NT2/D1 (cell line): ENCODE measurements at places on chromosomes 4 and X.

- no peak for DNase-seq
These were observed 15.8 kb upstream of the SLC25A4 start for GRCh38 chr4:185127021-185127925.

DNA sequence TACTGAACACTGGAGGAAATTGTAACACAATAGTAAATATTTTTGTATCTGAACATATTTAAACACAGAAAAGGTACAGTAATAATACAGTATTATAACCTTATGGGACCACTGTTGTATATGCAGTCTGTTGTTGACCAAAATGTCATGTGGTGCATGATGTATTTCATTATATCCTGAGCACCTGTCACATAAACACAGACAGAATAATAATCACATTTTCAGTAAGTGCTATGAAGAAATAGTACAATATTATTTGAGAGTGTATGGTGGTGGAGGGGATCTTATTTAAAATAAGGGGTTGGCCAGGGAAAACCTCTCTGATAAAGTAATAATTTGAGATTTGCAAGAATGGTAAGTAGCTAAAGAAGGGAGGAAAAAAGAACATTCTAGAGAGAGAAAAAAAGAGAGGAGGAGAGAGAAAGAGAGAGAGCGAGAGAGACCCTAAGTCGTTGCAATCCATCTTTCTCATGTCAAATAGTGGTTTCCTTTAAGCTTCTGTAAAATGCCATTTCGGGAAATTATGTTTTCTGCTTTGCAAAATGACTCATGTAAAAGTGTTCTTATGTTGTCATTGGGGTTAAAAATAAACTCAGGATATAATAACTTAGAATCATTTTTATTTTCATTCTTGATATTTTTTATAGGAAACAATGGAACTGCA is 19.3 kb upstream of the CLNK start:
- DNase-seq: no peak

GRCh38 chr4:22932326-22932725 is 239.6 kb downstream of the GBA3 start:
- no peak for DNase-seq

GRCh38 chr4:152029631-152030030 is 268.8 kb upstream of the GATB start:
- DNase-seq: no peak

GRCh38 chr4:2141762-2142451 is 82.8 kb downstream of the NAT8L start:
- DNase-seq: peak; percentile 61

DNA sequence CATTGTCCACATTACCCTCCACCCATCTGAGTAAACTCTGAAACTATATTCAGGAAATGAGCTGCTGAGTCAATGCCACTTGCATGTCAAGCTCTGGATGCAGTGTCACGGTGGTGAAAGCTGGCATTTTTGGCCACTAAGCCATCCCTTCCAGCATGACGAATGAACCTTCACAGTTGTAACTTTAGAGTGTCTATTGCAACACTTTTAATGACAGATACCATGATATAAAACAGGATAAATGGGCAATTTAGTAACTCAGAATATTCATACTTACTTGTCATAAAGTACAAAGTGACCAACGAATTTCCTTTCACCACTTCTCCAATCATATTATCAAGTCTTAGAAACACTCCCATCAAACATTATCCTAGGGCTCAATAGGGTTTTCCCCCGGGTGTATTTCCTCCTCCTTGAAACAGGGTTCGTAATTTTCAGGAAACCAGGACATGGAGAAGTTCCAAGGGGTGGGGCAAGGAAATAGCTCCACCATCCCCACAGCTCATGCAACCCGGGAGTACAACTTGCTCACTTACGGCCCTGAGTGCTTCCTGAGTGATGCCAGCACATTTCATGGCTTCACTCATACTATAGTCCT is 73.1 kb downstream of the MTHFD2L start:
- no peak for DNase-seq

DNA sequence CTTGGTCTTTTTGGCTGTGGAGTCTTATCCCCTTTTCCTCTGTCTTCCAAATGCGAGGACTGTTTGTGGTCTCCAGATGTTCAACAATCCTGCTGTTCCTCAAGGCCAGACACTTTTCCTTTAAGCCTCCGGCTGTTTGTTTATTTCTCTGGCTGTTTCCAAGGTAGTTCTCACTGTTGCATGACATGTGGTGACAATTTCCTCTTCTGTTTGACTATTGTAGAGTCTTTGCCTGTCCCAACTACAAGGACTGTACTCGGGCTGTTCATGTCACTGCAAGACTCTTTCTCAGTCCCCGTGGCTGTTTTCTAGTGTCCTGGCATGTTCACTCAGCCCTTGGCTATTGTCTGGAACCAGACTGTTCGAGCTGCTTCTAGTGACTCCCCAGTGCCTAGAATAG is 50.6 kb downstream of the ZNF157 start:
- no peak for DNase-seq

GRCh38 chr4:189002475-189002874 is 863.2 kb downstream of the TRIML1 start:
- no peak for DNase-seq

- no peak for DNase-seq
These were observed 215.0 kb downstream of the HTR2C start for GRCh38 chrX:114798907-114799306.

- DNase-seq: peak; percentile 13
These were observed 67.5 kb upstream of the DDX60 start for GRCh38 chr4:168386002-168386401.

DNA sequence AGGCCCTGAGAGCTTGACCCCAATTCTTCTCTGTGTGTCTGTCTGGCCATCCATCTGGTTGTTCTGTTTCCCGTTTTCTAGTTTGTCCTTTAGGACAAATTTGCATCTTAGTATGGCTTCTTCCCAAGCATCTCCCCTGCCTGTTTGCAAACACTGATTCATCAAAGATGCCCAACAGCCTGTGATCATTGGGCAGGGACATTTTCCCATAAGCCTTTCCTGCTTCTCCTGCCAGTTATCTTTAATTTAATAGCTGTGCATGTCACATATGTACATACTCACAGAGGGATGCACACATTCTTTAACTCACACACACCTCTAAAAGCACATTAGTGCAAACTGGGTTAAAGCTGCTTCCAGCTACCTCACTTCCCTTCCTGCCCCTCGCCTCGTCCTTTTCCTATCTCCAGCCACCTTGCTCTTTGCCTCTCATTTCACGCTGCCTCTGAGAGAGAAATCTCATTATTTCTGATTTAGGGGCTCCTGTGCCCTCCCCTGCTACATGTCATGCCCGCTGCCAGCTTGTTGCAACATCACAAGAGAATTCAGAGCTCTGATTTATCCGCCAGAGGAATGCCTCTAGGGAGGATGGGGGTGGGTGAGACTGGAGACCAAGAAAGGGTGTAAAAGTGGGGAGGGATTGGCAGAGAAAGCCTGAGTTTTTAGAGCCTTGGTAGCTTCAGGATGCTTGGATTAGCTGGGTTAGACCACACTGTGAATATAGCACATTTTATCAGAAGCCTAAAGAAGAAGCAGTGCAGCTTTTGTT is 100.6 kb downstream of the NHS start:
- no peak for DNase-seq

- no peak for DNase-seq
These were observed 114.4 kb downstream of the SNCA start for GRCh38 chr4:89722517-89722916.

DNA sequence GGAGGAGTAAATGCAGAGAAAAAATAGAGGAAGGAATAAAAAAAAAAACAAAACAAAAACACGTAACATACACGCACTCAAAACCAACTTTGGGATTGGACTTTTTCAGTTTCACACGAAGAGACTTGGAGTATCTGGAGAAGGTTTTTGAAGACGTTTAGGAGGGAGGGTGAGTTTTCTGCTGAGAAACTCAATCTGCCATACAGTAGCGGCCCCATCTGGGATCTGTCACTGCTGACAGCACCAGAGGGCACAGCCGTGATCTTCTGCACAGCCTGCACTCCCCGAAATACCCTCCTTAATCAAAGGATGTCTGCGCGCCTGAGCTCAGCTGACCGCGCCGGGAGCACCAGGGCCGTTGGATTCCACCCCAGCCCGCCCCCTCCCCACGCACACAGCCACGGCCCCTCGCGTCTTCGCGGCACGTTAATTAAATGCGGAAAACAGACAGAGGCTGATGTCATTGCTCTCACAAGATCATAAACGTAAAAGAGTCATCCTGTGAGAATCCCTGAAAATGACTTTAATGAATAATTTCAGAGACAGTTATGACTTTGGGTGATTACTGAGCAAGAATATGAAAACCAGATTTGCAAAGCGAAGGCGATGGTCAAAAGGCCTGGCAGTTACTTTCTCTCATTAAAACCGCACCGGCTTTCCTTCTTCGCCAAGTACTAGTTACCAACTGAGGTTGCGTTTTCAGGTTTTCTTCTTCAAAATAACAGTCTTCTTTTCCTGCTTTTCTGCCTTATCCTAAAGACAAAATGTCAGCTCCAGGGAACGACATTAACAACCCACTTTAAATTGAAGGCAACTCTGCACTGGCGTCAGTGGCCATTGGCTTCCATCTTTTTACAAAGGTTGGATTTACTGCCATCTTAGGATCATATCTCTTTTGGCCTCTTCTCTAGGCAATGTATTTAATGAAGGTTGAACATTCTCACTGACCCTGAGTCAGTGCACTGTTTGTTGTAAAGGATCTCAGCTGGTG is 10.6 kb downstream of the HAND2 start:
- DNase-seq: no peak

- DNase-seq: no peak
These were observed 634 bp downstream of the LRAT start for GRCh38 chr4:154744341-154744926.
